HEK293T (cell line): ENCODE measurements at places on chromosomes 12 and 14.

DNA sequence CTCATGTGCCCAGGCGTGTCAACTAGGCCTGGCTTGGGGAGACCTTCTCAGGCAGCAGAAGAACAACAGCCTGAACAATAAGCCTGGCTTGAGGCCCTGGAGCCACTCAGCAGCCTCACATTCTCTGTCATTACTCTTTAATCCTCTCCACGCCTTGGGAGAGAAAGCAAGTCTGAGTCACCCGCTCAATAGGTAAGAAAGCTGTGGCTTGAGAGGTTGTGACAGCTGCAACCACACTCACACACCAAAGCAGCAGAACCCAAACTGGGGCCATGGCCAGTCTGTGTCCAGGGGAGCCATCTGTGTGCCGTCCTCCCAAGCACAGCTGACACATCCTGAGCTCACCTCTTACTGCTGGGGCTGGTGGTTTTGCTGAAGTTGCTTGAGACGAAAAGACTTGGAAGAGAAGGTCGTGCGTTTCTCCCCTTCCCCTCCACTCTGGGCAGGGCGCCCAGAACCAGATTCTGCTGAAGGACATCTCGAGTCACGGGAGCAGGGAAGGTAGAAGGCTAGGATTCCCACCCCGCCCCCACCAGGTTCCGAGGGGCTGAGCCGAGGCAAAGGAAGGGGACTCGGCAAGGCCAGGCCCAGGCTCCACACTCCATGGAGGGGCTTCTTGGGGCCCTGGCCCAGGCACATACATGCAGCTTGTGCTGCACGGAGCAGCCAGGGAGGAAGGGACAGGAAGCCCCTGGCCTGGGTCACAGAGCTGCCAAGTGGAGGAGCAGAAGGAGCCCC, 5.5 kb downstream of the TMEM63C start:
- DNase-seq, result no peak

- DNase-seq, result no peak
Measured at GRCh38 chr14:80982711-80983110, 27.3 kb downstream of the TSHR start.

DNA sequence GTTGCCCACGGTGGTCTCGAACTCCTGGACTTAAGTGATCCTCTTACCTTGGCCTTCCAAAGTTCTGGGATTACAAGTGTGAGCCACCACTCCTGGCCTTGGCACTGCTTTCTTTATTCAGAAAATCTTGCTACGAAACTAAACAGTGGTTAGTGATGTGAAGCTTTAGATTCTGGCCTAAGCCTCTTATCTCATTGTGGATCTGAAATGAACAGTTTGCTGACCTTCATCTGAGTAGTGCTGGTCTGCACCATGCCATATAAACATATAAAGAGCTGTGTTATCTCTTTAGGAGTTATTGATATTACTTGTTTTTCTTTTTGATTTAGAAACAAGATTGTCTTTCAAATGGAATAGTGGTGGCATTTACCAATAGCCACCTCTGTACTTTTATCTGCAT, 22.6 kb downstream of the SRGAP1 start:
- DNase-seq, result no peak

DNA sequence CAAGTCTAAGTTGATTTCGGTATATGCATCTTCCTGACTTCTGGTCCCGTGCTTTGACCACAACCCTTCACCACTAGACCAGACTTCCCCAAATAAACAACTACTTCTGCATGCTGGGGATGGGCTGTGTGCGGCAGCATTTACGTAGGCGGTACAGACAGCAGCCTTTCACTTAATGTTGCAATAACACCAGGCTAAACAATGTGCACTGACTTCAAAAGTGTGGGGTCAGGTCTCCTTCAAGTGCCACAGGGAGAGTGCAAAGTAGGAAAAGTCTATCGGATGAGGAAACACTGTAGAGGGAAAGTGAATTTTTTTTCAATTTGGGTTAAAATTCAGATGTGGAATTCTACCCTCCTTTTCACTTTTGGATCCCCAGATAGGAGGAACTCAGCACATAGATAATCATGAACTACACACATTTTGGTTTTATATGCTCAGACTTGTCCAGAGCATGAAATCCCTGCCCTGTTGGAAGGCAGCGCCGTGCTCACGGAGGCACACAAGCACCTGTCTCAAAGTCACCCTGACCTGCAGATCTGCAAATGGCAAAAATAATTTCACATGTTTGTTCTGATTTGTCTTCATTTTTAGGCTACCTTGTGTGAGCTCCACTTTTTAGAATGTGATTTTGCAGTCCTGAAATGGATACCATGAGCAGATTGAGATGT, 3.6 kb upstream of the FOS start:
- no peak for DNase-seq

DNA sequence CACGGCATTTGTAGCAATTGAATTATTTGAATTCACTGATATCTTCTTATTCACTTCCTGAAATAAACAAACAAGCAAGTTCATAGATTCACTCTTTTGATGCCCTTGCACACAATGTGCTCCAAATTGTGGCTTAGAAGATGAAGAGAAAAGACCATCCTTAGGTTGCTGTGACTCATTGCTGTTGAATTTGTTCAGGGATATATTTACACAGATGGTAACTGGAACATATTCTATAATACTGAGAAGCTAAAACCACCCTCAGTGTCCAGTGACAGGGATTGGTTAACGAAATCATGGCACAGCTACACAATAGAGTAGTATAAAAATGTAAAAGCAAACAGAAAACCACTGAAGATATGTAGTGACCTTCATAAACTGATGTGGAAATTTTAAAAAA, 3.1 kb downstream of the PRB4 start:
- DNase-seq, result no peak

DNA sequence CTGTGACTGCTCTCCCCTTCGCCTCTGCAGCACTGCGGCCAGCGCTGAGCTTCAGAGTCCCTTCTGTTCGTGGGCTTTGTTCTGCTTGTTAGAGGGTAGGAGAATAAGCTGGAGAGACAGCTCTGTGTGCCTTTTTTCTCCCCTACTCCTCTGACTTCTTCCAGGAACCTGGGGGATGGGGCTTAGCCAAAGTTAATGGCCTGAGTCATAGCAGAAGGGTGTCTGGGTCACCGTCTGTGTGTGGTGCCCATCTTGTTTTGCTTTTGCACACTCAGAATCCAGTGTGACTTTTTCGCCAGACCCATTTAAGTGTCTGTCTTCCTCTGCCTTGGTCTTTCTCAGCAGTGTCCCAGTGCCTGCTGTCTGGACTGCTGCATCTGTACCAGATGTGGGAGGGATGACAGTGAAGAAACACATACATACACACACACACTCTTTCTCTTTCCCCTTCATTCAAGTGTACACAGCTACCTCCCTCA, 3.0 kb downstream of the KIF5A start:
- no peak for DNase-seq

DNA sequence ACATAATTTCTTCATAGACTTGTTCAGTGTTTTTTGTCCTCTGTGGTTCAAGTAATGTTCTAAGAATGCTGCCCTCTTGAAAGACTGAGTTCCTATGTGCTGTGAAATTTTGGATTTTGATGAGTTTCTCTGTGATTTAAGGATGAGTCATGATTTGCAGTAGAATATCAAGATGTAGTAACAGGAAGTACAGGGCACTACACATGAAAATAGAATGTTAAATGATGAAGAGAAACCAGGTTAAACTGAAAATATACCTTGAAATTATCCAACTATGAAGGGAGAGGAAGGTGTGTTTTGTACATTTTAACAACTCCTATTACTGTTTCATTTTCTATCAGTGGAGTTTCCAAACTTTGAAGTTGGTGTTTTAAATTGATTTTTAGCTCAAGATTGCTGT, 4.8 kb downstream of the ELK3 start:
- no peak for DNase-seq

DNA sequence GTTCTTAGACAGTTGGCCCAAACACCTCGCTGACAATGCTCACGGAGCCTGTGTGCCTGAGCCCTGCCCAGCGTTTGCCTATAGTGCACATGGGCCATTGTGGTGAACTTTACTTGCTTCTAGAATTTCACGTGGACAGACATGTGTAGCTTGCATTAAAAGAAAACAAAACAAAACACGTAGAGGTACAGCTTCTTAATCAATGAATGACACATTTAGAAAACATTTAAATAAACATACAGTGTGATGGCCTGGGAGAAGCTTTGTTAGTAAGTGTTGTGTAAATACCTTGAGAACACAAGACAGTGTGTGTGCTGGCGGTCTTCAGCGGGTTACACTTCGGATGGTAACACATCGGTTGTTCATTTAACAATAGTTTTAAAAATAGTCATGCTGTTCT, 38.1 kb downstream of the SMOC1 start:
- no peak for DNase-seq

GRCh38 chr12:3431686-3432085, 59.3 kb upstream of the PRMT8 start:
- no peak for DNase-seq

DNA sequence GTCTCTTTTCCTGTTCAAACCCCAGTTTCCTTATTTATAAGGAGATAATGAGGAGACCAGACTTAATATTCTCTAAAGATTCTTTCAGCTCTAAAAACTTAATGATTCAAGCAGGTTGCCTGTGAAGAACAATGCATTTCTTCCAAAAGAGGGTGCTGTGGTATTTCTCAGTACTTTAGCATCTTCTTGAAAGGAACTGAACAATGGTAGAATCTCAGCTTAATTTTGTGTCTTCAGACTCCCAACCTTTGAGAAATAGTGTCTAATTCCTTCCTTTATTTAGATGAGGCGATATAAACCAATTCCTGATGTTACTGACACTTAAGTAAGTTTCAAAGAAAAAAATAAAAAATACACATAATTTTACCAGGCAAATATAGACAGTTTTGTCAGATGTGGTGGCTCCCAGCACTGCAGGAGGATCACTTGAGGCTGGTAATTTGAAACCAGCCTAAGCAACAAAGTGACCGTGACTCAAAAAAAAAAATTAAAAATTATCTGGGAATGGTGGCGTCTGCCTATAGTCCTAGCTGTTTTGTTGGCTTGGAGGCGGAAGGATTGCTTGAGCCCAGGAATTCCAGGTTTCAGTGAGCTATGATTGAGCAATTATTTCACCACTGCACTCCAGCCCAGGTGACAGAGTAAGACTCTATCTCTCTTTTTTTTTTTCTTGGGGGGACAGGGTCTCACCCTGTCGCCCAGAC, 76.9 kb upstream of the PSMA6 start:
- peak; percentile 13 for DNase-seq
